Left kidney (tissue), 8 donors: ENCODE measurements at places on chromosomes 5 and 9. TPM values are rescaled to one million over a fixed set of nuclear protein-coding genes. Genes with fewer than 3 reads are reported as not detected.

The SHOC1 gene
- polyA plus RNA-seq: 1.5 TPM

The MCTP1 gene
- polyA plus RNA-seq: 7.7 TPM

- no peak for DNase-seq
Measured at GRCh38 chr5:93930098-93930497, 188.7 kb upstream of the POU5F2 start.

- no peak for DNase-seq
Measured at GRCh38 chr5:158925314-158925713, 174.4 kb downstream of the EBF1 start.
